ENCODE measurements at places on chromosomes 3 and 15.

GRCh38 chr3:31967592-31967991 is 13.5 kb downstream of the OSBPL10 start:
- no peak for DNase-seq

- DNase-seq: no peak
Measured at GRCh38 chr3:17707813-17708543, 34.5 kb downstream of the TBC1D5 start.

- no peak for DNase-seq
Measured at GRCh38 chr15:92833493-92834271, 66.4 kb upstream of the CHD2 start.

GRCh38 chr3:39103324-39103693 is 4.1 kb downstream of the GORASP1 start:
- DNase-seq: no peak

GRCh38 chr3:184568924-184569829 is 7.6 kb downstream of the EPHB3 start:
- DNase-seq: peak; percentile 96

DNA sequence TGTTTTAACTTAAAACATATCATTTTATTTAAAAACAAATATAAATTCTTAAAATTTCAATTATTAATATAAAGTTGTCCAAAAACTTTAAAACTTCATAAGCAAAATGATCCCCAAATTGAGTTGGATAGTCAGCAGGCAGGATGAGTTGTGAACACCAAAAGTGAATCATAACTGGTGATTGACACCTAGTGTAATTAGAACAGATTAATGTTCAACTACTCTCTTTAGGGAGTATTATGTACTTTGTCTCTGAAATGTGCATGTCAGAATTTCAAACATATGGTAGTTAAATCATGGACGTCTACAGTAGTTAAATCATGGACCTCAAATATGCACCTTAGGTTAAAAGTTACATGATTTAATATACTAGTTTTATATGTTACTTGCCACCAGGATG is 2.9 kb upstream of the SI start:
- DNase-seq: no peak

DNA sequence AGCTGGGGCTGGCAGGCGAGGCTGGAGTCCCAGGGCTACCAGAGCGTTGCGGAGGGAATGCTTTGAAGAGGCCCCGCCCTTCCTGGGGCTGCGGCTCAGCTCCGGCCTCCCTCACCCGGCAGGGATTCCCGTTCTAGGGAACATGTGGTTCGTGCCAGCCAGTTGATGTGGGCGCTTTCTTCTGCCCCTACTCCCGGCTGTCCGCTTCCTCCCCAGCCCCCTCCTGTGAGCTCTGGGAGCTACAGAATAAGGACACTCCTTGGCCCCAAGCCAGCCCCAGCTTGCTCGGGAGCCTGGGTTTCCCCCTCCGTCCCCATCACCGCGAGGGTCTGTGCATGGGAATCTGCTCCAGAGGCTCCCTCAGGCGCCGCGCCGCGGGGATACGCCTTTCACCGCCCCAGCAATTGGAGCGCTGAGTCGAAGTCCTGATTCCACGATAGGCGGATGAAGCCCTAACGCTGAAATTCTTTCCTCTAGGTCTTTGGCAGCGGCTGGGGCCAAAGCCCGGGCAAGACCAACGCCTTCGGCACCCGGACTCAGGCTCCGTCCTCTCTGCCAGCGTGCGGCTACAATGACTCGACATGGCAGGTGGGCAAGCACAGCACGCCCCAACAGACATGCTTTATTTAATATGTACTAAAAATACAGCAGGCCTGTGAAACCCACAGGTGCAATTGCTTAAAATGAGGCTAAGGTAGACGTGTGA is 69.5 kb downstream of the KLF15 start:
- peak; percentile 66 for DNase-seq

GRCh38 chr3:59632760-59633573 is 583.1 kb upstream of the CFAP20DC start:
- DNase-seq: no peak

GRCh38 chr3:71228156-71228866 is 355.2 kb downstream of the FOXP1 start:
- DNase-seq: no peak

GRCh38 chr3:112373924-112374323 is 41.0 kb downstream of the CD200 start:
- no peak for DNase-seq

DNA sequence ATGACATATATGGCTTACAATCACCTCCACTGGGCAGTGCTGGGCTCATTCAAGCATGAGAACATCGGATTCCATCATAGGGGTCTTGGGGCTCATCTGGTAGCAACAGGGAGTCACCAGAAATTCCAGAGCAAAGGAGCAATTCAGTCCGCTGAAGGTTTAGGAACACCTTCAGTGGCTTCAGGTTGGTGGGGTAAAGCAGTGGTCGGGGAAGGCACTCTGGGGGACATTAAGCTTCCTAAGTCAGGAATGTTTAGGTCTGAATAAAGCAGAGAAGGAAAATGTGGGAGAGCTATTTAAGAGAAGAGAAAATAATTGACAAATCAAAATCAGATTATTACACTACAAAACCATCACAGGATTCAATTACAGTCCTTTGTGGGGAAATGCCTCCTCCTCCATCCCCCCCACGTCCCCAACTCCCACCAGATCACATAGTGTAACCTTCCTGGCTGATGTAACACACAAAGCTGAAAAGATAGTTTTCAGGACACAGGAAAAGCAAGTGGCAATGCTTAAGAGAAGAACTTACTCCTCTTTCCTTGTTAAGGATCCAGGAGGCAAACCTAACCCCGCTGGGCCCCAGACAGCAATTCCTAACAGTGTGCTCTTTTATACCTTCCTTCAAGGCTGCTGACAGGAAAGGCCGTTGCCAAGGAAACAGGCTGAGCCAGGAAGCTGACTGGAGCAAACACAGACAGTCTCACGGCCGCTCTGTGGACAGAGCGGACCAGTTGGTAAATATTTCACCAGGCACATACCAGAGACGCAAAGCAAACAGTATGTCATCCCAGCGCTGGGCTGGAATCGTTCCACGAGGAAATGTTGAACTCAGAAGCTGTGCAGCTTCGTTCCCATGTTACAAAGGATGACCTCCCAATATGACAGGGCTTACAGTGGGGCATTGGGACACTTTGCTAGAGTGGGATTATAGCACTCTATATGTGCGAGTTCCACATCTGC is 57.5 kb upstream of the LMCD1 start:
- DNase-seq: peak; percentile 85

GRCh38 chr3:197356741-197357140 is 58.3 kb upstream of the DLG1 start:
- DNase-seq: no peak

DNA sequence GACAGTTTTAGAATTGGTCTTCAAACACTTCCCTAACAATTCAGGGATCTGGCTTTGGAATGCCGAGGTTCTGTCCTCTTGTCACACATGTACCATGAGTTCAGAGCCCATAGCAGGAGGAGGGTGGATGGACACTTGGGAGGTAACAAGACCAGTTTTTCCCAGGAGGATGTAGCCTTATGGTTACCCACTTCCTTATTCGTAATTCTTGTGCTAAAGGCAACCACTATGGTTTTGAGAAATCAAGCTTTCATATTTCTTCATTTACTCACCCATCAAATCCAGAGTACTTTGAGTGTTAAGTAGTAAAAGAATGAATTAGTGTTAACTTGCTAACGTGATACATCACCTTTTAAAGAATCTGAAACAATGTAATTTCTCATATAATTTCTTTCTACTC is 479.6 kb upstream of the ALCAM start:
- DNase-seq: no peak

DNA sequence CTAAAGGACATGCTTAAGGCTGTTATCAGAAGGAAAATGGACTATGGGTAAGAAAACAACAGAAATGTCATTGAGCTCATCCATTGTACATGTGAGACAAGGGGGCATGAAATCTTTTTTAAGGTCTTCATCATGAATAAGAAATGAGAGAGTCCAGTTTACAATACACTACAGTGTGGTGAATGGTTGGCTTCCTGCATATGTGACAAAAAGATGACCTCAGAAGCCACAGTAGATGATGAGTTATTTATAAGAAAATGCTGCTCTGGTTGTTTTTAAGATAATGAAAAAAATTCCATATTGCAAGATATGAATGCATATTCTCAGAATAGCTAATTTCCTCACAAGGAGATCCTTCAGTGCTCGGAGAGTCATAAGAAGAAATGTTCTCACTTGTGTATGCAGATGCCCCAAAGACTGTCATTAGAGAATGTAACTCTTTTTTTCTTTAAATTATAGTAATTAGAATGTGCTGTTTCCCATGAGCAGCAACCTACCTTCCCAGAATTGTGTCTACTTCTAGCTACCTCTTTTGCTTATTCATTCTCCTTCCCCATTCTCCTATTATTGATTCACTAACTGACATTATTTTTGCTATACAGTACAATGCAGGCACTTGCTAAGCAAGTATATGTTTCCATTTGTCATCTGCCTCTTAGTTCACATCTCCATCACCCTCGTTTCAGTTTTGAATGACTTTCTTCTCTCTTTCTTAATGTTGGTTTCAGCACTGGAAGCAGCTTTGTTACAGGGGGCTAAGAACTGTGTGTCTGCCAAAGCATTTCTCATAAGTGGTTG is 152.0 kb upstream of the PEX5L start:
- DNase-seq: no peak

GRCh38 chr3:195877767-195878423 is 30.5 kb downstream of the TNK2 start:
- no peak for DNase-seq

All from renal cortex interstitium (tissue), 15 donors.